ENCODE measurements at places on chromosomes 4 and X. TPM values are rescaled to one million over a fixed set of nuclear protein-coding genes. Genes with fewer than 3 reads are reported as not detected.

Gene FAM114A1
- polyA plus RNA-seq = 3.0 TPM

Gene TXK
- polyA plus RNA-seq = not detected

Gene CT55
- polyA plus RNA-seq = not detected

Gene NIPAL1
- polyA plus RNA-seq = 0.50 TPM

Gene BCAP31
- polyA plus RNA-seq = 213 TPM

Gene CSAG1
- polyA plus RNA-seq = 0.86 TPM

Gene HTN1
- polyA plus RNA-seq = not detected

Gene BMP3
- 1.0 TPM for polyA plus RNA-seq

Gene POLN
- 2.8 TPM for polyA plus RNA-seq

Gene MGAT4D
- not detected for polyA plus RNA-seq

Gene F8A2
- polyA plus RNA-seq = not detected

Gene SAT1
- polyA plus RNA-seq = 115 TPM

Gene GTPBP6
- 0.92 TPM for polyA plus RNA-seq

Gene C4orf36
- polyA plus RNA-seq = not detected

Gene ATP10D
- 21.0 TPM for polyA plus RNA-seq

Gene GABRG1
- polyA plus RNA-seq = 7.0 TPM

Gene ARX
- polyA plus RNA-seq = 0.66 TPM

Gene RHOXF2
- 0.97 TPM for polyA plus RNA-seq

Gene TMEM31
- not detected for polyA plus RNA-seq

Gene NAP1L5
- polyA plus RNA-seq = 81.0 TPM

Gene WDR17
- polyA plus RNA-seq = 43.7 TPM

Gene ADH6
- polyA plus RNA-seq = not detected

Gene ALAS2
- polyA plus RNA-seq = not detected

Gene PHF8
- 0.77 TPM for polyA plus RNA-seq

Gene RNF212
- polyA plus RNA-seq = 0.39 TPM

Gene TLR10
- polyA plus RNA-seq = 0.27 TPM

Gene SSX2B
- polyA plus RNA-seq = not detected

Gene AMELX
- not detected for polyA plus RNA-seq

Gene GPR119
- not detected for polyA plus RNA-seq

Gene NCAPG
- 6.0 TPM for polyA plus RNA-seq

Gene FATE1
- not detected for polyA plus RNA-seq

Gene ETDB
- not detected for polyA plus RNA-seq

Gene SLC9B2
- polyA plus RNA-seq = 19.9 TPM

Gene MAOB
- 42.1 TPM for polyA plus RNA-seq

Gene SPANXN4
- not detected for polyA plus RNA-seq

Gene DCAF12L1
- polyA plus RNA-seq = not detected

Gene AMBN
- polyA plus RNA-seq = not detected

Gene DDX3X
- 117 TPM for polyA plus RNA-seq

Gene NAT8L
- 3.7 TPM for polyA plus RNA-seq

Gene HSFX1
- polyA plus RNA-seq = not detected

Gene KIF4A
- 0.07 TPM for polyA plus RNA-seq

Gene CABS1
- polyA plus RNA-seq = not detected

Gene MAGEB10
- polyA plus RNA-seq = not detected

Gene ACOX3
- 1.6 TPM for polyA plus RNA-seq

Gene GPR34
- polyA plus RNA-seq = 2.6 TPM

Gene UGT2B17
- polyA plus RNA-seq = not detected

Gene SPON2
- polyA plus RNA-seq = not detected

Gene NKAP
- polyA plus RNA-seq = 2.4 TPM

Gene GUF1
- polyA plus RNA-seq = 11.6 TPM

Gene TMPRSS11F
- polyA plus RNA-seq = not detected

Gene AFP
- not detected for polyA plus RNA-seq

Gene PIGA
- 3.8 TPM for polyA plus RNA-seq

Gene MAP7D2
- 155 TPM for polyA plus RNA-seq

Gene POF1B
- polyA plus RNA-seq = not detected

Gene VCX2
- polyA plus RNA-seq = not detected

Gene FGFBP2
- polyA plus RNA-seq = not detected

Gene FBXW7
- polyA plus RNA-seq = 121 TPM

Gene CFP
- not detected for polyA plus RNA-seq

Data from Purkinje cell (primary cell).